Suppressor macrophage (primary cell): ENCODE measurements at places on chromosomes 12 and 14.

DNA sequence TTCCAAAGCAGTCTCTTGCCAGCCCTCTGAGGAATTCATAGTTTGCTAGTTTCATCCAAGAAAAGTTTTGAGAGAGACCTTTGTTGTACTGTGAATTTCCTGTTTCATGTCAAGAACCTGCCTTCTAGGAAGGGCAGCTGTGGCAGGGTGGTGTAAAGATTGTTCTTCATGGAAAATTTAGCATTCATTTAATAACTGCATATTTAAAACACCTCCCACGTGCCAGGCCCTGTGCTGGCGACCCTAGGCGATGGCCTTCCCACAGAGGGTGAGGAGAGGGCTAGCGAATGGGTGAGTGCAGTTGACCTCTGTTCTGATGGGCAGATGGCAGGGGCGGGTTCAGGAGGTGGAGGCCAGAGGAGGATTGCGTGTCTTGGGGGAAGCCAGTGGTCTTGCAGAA, 43.2 kb downstream of the MLXIP start:
- no peak for DNase-seq

DNA sequence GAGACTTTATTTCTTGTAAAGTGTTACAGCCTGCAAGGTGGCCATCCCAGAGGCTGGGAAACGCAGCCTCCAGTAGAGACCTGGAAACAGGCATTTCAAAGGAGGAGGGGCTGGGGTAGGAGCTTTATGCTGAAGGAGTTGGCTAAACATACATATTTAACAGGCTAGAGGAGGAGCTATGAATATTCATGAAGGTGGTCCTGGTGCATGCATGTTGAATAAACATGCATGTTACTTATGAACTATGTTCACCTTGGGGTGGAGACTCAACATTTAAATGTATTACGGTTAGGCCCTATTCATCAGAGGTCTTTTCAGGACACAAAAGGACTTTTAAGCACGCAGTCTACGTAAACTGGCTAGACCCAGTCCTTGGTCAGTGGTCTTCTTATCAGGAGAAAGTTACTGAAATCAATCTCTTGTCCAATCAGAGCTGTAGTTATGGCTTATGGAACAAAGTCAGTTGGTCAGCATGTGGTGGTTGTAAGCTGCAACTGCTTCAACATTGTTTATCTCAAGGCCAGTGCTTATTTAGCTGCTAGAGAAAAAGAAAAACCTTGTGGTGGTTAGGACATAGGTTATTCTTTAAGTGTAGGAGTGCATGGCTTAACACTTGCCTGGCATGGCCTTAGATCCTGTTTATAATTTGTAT, 11.4 kb upstream of the ARF6 start:
- no peak for DNase-seq

GRCh38 chr12:95918194-95918993, 24.0 kb downstream of the CCDC38 start:
- peak; percentile 85 for DNase-seq

DNA sequence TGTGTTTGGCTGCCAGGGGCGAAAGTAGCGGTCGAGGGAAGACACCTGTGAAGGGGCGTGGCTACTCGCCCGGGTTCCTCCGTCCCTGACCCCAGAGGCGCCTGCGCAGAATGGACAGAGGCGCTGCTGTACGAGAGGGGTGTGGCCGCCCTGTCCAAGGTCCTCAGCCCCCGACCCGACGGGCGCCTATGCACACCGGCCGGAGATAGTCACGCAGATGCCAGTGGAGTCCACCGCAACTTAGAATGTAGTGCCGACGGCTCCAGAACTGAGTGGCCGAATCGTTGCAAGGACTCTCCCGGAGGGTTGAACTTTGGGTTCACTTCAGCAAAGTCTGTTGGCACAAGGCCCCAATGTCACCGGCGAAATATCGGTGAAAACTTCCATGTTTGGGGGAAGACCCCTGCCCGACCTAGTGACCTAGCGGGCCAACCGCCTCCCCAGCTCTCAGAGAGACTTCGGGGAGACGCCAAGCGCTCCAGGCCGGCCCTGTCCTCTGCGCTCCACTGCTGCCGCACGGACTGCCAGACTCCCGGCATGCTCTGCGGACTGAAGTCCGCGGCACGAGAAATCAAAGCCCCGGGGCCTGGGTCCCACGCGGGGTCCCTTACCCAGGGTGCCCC, 541 bp upstream of the RNU6-7 start:
- peak; percentile 59 for DNase-seq

GRCh38 chr12:3160081-3160480, 82.9 kb downstream of the TSPAN9 start:
- DNase-seq, result no peak

DNA sequence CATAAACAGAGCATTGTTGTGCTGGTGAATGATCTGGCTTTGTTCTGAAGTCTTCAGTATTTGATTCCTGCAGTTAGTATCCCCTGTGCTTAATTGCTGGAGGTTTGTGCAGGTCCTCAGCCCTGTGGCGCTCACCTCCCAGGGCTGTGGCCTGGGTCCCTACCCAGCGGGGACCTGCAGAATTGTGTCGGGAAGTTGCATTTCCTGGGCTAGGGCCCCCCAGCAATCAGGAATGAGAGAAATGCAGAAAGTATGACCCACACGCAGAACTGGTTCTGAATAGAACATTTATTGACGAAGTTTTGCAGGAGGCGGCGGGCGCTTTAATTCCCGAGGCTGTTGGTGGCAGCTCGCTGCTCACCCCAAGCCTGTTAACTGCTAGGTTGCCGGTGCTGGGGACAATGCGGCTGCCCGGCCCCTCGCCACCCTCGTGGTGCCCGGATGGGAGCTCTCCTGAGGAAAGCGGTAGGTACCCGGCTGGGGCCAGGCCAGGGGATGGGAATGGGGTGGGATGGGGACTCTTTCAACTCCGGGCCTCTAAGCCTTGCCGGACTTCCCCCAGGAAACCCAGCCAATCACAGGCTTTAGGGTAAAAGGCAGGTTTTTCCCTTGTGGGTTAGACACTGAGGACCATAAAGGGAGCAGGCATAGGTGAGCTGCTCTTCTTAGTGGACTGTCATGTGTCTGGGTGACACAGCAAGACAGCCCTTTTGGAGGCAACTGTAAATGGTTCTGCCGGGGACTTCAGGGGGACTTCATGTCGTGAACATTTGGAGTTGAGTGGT, 11.6 kb downstream of the PLEKHG3 start:
- no peak for DNase-seq

DNA sequence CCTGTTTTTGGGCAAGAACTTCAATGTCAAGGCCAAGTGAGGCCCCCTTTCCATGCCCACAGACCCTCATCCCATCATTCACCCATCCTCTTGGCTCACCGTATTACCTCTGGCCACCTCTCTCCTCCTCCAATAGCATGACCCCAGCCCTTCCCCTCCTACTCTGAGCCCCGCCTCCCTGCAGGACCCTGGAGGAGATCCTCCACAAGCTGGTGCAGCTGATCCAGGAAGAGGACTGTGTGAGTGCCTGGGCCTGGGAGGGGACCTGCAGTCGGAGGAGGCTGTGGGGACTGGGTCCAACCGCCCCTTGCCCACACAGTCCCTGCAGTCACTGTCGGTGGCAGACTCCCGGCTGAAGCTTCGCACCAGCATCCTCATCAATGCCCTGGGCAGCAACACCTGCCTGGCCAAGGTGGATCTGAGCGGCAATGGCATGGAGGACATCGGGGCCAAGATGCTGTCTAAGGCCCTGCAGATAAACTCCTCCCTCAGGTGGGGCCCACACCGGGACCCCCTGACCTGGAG, 7.2 kb downstream of the CARMIL3 start:
- no peak for DNase-seq

DNA sequence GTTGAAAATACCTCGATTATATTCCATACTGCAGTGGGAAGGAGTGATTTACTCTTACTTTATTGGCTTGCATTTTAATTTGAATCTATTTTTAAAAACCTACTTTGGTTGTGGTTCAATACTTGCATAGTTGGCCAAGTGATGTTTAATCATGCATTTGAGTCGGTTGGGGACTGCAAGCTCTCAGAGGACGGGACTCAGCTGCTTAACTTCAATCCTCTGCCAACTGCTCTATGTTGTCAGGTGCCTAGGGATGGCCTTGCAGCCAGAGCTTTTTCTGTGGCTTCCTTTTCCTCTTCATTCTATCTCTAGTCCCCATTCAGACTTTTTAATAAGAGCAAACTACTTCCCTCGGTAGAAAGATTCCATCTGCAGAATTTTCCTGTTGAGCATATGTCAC, 53.4 kb upstream of the KRR1 start:
- no peak for DNase-seq

DNA sequence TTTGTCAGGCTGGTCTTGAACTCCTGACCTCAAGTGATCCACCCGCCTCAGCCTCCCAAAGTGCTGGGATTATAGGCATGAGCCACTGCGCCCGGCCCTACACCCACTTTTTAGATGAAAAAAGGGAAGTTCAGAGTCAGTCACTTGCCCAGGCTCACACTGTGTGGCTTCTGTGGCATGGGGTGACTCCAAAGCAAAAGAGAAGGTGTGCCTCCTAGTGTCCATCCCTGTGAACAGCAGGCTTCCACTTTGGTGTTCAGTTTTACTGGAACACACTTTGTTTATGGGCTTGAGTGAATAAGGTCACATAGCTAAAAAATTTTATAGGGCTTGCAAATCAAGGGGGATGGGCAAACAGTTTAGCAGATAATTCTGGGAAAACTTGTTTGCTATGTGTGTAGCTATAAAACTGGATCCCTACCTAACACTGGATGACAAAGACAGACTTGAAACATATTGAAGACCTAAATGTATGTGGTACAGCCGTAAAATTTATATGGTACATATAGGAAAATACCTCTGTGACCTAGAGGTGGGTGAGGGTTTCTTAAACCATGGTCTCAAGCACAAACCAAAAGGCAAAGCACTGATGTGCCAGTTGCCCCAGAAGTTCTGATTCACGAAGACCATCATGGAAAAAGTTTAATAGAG, 54.9 kb downstream of the EID3 start:
- DNase-seq, result peak; percentile 93

DNA sequence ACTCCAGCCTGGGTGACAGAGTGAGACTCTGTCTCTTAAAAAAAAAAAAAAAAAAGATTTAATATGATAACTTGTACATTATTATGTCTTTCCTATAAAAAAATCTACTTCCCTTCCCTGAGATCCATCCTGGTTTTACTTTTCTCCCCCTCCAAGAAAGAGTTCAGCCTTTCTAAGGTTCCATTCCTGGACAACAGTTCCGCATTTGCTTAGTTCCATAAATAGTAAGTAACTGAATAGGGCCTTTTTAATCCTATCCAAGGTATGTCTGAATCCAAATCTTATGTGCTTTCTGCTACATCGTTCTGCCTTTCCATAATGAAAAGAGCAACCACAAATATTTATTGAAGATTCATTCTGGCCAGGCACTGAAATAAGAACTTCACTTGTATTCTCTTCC, 187.8 kb downstream of the DACT1 start:
- no peak for DNase-seq

DNA sequence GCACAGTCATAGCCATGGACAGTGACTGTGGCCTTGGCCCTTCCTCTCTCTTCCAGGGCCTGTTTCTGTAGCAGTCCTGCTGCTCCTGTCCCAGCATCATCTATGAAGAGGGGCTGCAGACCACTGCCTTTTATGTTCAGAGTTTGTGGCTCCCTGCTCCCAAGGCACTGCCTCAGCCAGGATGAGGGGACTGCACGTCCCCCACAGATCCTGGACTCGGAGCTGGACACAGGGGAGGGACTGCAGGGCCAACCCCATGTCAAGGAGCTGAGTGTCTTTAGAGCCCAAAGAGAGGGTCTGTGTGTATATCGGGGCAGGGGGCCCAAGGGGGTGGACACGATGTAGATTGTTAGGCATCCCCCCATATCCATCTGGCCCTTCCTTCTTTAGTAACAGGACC, 60.6 kb upstream of the DIO3 start:
- DNase-seq, result no peak

GRCh38 chr14:28055008-28055407, 711.6 kb upstream of the FOXG1 start:
- no peak for DNase-seq

DNA sequence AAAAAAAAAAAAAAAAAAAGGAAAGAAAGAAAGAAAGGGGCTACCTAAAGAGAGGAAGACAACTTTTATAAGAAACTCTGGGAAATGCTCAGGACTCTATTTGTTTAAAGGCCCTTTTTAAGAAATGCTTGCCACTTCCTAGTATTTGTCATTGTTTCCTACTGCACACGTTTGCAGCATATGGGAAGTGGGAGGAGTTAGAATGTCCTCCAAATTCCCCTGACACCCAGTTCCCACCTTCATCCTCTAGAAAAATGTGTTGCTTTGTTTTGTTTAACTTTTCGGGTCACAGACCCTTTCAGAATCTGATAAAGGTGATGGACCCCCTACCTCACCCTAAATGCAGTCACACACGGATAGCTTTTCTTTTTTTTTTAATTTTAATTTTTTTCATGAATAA, 40.8 kb downstream of the NINJ2 start:
- peak; percentile 44 for DNase-seq

GRCh38 chr12:84492351-84492883, 420.2 kb downstream of the SLC6A15 start:
- DNase-seq, result no peak

- no peak for DNase-seq
Measured at GRCh38 chr14:75587388-75587787, 9.0 kb downstream of the FLVCR2 start.

DNA sequence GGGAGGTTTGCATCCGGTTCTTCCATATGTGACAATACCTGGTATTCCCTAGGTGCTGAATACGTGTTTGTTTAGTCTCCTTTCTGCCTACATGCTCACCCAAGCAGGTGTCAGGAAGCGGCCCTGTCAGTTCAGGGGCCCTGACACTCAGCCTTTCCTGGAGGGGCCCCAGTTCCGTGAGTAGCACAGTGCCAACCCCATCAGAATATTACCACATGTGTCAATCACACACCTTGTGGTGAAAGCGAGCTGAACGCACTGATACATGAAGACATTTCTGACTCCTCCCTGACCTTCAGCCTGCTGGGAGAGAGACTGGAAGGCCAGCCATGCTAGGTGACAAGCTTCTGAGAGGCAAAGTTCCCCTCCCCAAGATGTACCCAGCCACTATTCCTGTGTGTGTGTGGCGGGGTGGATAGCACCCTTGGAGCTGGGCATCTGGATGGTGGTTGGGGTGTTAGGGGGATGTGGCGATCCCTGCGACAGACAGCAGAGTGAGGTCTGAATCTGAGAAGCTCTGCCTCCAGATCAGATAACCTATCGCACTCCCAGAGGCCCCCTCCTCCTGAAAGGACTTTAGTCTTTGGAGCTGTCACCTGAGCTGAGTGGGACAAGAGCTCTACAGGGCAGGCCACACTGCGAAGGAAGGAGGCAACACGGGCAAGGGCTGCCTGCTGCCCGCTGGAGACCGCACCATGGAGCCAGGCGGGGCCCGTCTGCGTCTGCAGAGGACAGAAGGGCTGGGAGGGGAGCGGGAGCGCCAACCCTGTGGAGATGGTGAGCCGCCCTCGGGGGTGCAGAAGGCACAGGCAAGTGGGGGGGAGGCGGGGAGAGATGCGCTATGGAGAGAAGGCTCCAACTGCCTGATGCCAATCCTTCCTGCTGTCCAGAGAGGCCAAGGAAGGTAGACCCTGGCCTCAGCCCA, at the start of gene SOAT2:
TSS of gene SOAT2 (plus strand) at position 604 of the 925 bp plus-strand sequence. CDS start at position 696, 92 bp downstream.
- DNase-seq, result no peak
